ENCODE measurements at places on chromosomes 7 and 10.

DNA sequence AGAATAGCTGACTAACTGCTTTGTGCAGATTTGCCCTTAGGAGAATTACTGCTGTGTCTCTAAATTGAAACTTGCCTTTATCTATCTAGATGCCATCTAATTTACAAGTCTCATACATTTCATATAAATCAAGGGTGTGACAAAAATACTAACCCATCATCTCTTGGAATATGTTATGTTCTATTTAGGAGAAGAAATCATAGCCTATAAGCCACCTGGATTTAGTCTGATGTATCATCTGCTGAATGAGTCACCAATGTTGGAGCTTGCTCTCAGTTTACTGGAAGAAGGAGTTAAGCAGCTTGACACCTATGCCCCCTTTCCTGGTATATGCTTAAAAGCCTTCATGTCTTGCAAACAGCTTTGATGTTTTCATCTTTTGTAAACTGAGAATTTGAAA lies 43.5 kb downstream of the NUP205 start:
- DNase-seq = no peak

DNA sequence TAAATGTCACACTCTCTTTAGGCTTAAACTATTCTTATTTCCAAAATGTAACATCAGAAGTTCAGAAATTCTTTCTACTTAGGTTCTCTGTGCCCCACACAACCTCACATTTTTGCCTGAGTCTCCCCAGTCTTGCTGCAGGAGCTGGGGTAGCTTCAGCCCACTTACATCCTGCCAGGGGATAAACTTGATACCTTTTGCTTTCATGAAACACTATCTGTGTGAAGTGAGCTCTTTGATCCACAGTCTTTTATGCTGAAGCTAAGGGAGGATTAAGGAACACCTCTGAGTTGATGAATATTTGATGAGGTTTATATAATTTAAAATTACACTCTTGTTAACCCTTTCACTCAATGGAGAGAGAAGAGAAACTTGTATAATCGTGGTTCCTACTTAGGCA lies 341.0 kb downstream of the AUTS2 start:
- no peak for DNase-seq

- no peak for DNase-seq
Observed at GRCh38 chr7:479115-479947, 40.3 kb downstream of the PDGFA start.

GRCh38 chr7:127848241-127848640 lies 183.0 kb downstream of the LRRC4 start:
- no peak for DNase-seq

GRCh38 chr7:116687801-116688201 lies 15.8 kb downstream of the MET start:
- no peak for DNase-seq

GRCh38 chr7:101936611-101937231 lies 119.3 kb downstream of the CUX1 start:
- DNase-seq = no peak

DNA sequence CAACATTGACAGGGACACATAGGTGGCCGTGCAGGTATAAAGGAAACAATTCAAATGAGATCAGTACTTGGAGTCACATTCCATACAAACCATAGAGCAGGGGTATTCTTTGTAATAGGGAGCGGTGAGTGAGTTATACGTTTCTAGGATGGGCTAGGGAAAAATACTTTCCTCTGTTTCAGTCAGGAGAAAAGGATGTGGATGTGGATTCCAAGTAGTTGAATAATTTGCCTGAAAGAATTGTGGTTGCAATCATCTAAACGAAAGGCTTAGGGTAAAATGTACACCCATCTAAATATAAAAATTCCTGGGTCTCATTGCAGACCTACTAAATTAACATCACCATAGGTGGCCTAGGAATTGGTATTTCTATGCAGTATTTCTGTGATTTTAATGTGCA lies 270.7 kb upstream of the IGFBP3 start:
- no peak for DNase-seq

DNA sequence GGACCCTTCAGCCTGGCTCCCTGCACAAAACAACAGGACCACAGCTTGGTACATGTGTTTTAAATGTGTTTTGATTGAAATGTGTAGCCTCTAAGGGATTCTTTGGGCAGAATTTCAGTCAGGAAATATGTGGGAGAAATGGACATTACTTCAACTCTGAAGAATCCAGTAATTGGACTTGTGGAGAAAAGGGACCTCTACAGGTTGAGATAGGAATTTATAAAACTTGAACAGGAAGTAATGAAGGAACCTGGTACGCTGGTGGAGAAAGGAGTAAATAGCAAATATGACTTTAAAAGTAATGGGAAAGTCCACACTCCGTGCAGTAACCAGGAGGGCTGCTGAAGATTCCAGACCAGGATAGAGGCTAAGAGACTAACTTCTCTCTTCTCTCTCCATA lies 220.5 kb downstream of the LHFPL3 start:
- no peak for DNase-seq

GRCh38 chr10:72425133-72425532 lies 70.4 kb upstream of the DNAJB12 start:
- DNase-seq = no peak

GRCh38 chr7:873367-874002 lies 2.9 kb upstream of the GET4 start:
- peak; percentile 73 for DNase-seq

DNA sequence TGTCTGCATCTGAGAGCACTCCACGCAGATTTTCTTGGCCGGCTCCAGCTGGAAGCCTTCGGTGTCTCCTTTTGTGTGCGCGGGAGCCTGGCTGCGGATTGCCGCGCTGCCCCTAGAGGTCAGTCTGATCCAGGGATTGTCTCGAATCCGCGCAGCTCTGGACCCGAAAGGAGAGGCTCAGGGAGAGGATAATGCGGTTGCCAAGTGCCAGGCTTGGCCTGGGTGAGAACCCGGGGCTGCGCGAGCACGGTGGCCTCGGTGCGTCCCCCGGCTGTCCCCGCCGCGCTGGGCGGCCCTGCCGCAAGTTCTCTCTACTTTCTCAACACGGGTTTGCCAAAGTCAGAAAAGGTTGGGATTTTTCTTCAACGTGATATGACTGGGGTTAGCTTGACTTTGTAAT lies 140.9 kb downstream of the ADCYAP1R1 start:
- no peak for DNase-seq

DNA sequence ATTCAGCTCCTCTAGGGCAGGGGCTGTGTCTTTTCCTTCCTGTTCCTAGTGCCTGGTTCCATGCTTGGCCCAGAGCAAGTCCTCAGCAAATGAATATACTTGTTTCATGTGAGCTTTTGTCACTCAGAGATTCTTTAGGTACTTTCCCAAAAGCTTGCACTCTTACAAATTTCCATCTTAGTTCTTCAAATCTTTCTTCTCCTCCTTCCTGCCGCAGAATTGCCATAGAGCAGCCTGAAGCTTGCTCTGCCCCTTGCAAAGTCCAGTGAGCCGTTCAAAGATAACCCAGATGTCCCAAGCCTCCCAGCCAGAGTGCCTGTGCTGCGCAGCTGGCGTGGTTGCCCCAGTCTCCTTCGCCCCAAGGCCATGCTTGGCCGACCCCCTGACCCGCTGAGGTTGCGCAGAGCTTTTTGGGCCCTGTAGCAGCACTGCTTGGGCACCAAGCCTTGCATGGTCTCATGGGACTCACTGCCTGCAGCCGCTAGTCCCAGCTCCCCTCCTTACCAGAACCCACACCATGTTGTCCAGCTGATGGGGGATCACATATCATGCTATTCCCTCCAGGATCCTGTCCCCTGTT lies 20.7 kb downstream of the CHST3 start:
- DNase-seq = no peak

DNA sequence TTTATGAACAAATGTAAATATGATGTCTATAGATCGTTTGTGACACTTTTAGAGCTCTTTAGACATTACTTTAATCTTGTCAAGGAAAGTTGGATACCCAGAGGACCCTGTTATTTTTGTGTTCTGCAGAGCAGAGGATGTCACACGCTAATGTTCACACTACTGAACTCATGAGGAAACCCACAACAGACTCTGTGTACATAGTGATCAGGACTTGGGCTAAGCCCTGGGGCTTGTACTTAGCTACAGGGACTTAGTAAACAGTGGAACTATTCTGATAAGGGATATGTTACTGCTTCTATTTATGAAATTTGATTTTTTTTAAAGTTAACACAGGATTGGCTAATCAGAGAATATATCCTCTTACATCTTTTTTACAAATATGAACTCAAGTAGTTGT lies 36.1 kb upstream of the ZNF518A start:
- no peak for DNase-seq

GRCh38 chr7:90599892-90600555 lies 3.9 kb downstream of the CDK14 start:
- no peak for DNase-seq

DNA sequence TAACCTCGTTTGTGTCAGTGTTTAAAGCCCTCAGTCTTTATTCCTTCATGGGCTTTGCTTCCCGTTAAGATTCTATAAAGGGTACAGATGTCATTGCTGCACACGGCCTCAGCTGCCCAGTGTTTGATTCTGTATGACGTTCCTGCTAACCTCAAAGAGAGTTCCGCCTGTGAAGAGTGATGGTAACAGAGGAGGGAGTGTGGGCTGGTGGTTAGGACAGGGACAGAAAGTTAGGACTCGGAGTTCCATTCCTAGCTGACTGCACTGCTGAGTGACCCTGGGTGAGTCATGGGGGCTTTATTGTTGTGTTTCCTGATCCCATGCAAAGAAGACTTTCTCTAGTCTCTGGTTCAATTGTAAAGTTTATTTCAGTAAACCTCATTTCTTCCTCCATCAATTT lies 227.1 kb downstream of the DYNC1I1 start:
- no peak for DNase-seq

GRCh38 chr10:100006243-100006886 lies 3.4 kb downstream of the DNMBP start:
- DNase-seq = peak; percentile 9

GRCh38 chr10:71435571-71436267 lies 39.0 kb downstream of the CDH23 start:
- no peak for DNase-seq

DNA sequence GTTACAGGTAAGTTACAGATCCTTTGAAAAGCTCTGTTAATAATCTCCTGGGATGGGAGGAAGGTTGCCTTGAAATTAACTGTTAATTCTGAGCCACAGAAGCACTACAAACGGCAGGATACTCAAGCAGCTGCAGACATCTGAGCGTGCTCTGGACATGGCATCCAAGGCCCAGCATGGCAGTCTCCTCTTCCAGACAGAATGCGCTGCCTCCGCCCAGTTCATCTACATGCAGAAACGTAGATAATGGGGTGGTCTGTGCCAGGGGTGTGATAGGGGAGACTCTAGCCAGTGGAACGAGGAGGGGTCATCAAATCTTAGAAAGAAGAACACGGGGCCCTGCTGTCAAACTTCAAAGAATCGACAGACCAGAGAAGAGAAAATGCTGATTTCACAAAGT lies 13.8 kb downstream of the VIPR2 start:
- DNase-seq = no peak

GRCh38 chr7:130309986-130310385 lies 17.0 kb downstream of the CPA4 start:
- no peak for DNase-seq

- DNase-seq = no peak
Observed at GRCh38 chr10:71842422-71842821, 8.6 kb downstream of the PSAP start.

- no peak for DNase-seq
Observed at GRCh38 chr7:16398146-16399017, 23.0 kb downstream of the CRPPA start.

GRCh38 chr7:55191161-55191925 lies 172.5 kb downstream of the EGFR start:
- DNase-seq = no peak

Measured in CD4-positive, alpha-beta T cell treated with Interleukin-6 at 100 ng/mL for 8 hours (primary cell).